ENCODE measurements at places on chromosomes 2 and 18.
A peak's percentile ranks its signal among the peaks of the same experiment; 100 is the strongest.

- DNase-seq: no peak
These were observed 11.7 kb upstream of the FHL2 start for GRCh38 chr2:105410554-105410953.

- DNase-seq: no peak
These were observed 161.4 kb downstream of the RPIA start for GRCh38 chr2:88852753-88853402.

- no peak for DNase-seq
These were observed 578.6 kb upstream of the RAB6C start for GRCh38 chr2:129400826-129401225.

GRCh38 chr18:42839408-42839807 is 276.1 kb downstream of the RIT2 start:
- no peak for DNase-seq

GRCh38 chr2:85265304-85265703 is 62.5 kb downstream of the TGOLN2 start:
- no peak for DNase-seq

DNA sequence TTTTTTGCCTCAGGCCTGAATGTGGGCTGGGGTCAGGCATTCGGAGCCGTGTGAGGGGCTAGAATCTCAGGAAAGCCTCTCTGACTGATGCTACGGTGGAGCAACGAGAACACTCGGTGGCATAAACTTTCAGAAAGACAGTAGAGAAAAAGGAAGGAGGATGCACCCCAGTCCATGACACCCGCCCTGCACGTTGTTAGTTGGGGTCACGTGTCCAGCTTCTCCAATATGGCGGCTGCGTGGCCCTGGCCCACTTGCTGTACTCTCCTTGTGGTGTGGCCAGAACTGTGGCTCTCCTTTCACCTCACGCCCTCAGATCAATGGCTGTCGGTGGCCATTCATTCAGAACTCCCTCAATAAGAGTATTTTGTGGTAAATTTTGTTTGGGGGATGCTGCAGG is 131.2 kb downstream of the KCTD1 start:
- DNase-seq: no peak

DNA sequence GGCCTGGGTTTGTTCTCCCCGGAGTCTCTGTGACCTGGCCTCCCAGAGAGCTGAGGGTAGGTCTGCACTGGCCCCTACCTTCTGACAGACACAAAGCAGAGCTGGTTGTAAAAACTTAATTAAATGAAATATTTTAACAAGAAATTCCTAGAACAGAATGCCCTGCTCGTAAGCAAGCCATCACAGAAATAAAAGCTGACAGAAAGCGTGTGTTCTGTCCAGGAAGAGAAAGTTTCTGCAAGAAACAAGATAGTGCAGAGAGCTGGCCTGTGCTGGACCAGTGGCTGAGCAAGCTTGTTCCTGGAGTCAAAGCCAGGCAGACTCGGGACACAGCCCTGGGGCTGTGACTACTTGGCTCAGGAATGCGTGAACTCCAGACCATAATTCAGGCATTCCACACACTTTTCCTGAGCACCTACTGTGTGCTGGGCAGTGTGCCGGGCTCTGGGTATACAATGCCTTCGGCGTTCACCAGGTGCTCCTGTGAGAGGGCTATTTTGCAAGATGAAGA is 51.6 kb downstream of the APOB start:
- DNase-seq: no peak

DNA sequence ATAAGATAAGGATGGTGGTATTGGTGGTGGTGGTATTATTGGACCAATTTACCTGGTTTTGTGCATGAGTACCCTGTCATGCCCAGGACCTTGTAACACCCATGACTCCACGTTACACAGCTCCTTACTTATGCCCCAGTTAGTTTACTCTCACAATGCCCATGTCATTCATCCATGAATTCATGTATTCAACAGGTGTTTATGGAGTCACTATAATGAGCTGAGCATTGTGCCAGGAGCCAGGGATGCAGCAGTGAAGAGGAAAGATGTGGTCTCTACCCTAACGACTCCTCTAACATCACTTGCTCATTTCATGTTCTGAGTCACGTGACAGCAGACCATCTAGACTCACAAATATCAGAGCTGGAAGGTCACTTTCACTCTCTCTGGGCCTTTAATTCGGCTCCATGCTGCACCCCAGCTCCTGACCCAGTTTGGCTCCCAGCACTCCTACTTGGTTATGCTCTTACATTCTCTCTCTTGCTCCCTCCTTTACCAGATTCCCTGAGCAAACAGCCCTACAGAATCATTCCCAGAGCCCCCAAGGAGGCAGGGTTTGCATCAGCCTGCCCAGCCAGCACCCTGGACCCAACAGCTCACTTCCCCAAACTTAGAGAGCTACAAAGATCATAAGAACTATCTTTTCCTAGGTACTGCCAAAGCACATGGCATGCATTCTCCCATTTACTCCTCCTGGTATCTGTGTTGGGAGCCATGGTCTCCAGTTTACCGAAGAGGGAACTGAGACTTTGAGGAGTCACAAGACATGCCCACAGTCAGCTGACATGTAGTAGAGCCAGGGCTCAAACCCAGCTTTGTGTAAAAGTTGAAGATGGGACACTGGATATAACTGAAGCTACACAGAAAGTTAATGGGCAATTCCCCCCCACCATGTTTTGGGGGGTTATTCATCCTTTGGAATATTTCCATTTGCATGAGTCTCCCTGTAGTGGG is 449.9 kb downstream of the LRATD1 start:
- no peak for DNase-seq

DNA sequence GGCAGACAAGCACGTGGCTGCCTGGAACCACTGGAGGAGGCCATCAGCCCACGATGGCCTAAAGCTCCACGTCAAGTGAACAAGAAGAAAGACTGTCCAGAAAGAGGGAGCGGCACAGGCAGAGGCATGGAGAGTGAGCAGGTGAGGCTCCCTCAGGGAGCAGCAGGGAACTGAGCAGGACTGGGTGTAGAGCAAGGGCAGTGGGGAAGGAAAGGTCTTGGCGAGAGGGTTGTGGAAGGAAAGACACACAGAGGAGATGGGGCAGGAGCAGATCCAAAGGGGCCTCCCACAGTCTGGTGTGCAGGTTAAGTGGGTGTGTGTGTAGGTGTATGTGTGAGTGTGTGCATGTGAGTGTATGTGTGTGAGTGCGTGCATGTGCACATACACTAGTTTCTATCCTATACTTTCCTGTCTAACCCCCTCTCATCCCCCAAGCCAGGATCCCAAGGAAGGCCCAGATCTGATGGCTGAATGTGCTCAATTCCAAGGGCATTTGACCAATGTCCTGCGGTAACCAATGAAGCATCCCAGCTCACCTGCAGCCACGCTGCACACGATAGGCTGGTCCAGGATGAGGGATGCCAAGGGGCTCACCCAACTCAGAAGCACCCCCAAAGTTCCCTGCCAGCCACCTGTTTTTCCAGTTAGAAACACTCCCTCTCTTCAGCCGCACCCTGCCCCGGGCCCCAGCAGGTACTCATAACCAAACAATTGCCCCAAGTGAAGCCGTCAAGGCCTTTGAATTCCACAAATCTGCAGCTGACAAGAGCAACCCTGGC is 262.5 kb upstream of the RAB6C start:
- no peak for DNase-seq

DNA sequence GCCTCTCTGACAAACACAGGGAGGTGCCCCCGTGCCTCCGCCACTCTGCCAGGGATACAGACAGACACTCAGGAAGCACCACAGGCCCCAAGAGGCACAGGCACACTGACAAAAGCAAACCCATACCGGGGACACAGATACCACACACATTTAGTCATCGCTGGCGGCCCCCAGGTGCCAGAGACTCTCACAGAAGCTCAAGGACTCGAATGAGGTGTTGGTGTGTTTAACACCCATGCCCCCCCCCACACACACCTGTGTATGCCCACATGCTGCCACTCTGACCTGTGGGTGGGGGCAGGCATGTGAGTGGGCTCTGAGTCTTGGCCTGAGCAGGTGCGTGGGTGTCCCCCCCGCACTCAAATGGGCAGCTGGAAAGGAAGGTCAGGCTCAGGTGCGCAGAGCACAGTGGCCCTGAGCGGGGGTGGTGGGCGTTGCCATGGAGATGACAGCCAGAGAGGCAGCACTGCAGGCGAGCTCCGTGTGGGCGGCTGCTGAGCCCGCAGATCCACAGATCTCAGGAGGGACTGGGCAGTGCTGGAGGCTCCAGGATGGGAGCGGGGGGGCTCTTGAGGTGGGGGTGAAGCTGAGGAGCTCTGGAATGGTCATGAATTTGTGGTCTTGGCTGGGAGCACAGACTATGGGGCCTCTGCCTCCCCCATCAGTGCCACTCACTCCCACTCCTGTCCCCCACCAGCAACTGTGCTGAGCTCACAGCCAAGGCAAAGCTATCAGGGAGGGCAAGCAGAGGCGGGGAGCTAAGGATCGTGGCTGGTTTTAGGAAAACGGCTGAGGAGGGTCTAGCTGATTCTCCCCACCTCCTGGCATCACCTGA is 73.9 kb upstream of the TAF1B start:
- DNase-seq: no peak

DNA sequence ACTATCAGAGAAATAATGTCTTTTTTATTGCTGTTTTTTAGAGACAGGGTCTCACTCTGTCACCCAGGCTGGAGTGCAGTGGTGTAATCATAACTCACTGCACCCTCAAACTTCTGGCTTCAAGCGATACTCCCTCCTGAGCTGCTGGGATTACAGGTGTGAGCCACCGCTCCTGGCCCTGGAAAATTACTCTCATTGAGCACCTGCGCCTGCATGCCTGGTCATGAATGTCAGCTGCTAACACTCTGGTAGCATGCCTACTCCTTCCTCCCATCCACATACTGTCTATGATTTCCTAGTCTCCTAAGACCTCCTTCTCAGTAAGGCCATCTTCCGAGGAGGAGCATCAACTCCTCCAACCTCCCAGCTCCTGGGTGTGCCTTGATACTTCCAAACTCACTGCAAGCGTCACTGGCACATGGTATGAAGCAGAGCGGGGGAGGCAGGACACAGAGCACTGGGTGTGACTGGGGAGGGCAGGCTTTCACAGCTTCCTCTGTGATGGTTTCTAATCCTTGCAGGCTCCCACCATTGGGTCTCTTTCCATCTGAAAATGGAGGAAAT is 1.6 kb upstream of the MAP2 start:
- DNase-seq: no peak

GRCh38 chr18:30999186-30999585 is 43.4 kb downstream of the DSC3 start:
- DNase-seq: no peak

GRCh38 chr2:27954771-27955383 is 64.3 kb downstream of the BABAM2 start:
- peak; percentile 39 for DNase-seq

- DNase-seq: no peak
These were observed 226.2 kb downstream of the ASXL3 start for GRCh38 chr18:33804258-33804657.

DNA sequence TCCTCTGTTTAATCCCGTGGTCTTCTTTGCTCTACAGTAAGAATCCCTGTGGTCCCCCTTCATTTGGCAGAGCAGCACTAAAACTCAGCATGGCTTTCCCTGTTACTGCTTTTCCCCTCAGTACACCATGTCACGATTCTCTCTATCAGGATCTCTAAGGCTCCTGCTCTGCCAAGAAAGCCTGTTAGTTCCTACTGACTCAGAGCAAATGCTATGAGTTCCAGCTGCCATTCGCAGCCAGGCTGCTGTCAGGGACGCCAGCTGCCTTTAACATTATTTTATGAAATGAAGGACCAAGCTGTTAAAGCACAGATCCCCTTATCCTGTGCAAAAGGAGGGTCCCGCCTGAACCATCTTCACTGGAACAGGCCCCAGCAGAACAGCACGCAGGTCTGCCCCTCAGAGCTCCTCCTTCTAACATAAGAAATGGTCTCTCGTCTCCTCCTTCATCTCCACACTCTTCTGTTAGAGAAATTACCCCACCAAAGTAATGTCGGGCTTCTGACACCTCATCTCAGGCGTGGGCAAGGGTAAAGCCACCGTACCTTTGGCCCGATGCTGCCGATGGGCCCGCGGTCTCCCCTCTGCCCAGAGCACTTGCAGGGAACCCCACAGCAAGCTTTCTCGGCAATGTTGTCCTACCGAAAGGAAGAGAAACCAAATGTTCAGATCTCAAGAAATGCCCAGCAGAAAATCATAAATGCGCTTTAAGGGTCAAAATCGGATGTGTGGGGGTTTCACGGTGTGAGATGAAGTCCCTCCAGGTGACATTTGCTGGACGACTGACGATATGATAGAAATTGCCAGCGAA is 52.6 kb downstream of the COL6A3 start:
- DNase-seq: no peak

- no peak for DNase-seq
These were observed 280.4 kb downstream of the HRH4 start for GRCh38 chr18:24740829-24741228.
